RKO (cell line): ENCODE measurements at places on chromosomes 11 and 22.

- peak; percentile 49 for DNase-seq
Observed at GRCh38 chr11:66388780-66389386, 17.3 kb upstream of the SLC29A2 start.

DNA sequence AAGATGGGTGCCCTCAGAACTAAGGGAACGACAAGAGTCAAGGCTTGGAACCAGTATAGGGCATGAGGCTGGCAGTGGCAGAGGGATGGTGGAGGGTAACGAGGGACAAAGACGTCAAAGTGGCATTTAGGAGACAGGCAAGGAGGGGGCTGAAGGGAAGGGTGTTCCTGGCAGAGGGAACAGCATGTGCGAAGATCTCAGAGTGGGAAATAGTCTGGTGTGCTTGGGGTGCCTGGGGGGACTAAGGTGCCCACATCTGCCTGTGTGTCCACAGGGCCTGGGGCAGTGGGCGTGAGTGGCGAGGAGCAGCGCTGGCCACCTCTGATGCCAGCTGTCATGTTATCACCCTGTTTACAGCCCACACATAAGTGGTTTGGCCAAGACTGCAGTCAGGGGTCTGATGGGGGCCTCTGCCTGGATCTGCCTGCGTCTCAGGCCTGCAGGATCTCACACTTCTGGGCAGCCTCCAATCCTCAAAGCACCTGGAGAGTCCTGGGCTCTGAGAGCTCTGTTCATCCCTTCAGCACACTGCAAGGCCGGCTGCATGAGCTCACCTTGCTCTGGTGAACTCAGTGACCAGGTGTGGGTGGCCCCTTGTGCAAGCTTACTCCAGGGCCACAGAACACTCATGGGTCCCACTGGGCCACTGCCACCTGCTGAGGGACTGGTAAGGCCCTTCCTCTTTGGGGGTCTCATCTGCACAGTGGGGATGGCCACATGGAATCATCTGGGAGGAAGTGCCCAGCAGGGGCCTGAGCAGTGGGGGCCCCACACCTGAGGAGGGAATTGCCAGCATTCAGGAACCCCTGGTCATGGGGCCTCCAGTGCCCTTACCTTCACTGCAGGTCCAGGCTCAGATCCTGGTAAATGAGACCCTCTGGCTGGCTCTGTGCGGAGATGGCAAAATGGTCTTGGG is 89.7 kb upstream of the SHISAL1 start:
- DNase-seq = no peak

- DNase-seq = no peak
Observed at GRCh38 chr11:67273260-67273990, 7.2 kb downstream of the GRK2 start.

DNA sequence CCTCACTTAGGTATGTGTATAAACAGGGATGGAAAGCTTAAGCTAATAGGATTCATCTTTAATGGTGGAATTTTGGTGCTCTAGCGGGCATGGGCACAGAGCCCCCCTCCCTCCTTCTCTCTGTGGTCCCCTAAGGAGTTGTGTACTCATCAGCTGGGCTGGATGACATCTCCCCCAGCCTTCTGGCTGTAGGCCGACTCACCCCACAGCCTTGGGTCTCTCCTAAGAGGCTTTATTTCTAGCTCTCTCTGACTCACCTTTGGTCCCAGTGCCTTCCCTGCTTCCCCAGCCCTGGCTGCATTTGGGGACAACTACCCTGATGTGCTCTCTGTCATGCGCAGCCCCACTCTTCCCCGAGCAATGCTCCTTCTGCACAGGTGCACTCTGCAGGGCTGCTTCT is 26.9 kb downstream of the SLC6A5 start:
- DNase-seq = no peak

GRCh38 chr11:21122523-21122922 is 453.1 kb downstream of the NELL1 start:
- DNase-seq = no peak

GRCh38 chr11:121636081-121636799 is 183.5 kb upstream of the SORL1-AS1 start:
- DNase-seq = no peak

DNA sequence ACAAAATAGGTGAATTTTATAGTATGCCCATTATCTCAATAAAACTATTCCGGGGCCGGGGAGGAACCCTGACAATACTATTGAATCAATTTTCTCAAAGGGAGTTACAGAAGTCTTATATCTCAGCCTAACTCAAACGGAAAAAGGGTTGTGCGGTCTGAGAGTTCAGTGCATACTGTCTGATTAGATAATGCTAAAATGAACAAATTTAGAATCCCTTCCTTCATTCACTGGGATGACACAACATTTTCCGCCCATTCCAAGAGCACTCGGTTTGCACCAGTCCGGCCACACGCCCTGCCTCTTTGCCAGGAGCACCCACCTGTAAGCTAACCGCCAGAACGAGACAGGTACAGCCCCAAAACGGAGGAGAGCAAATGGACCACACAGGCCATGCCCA is 50.0 kb upstream of the NFRKB start:
- no peak for DNase-seq

DNA sequence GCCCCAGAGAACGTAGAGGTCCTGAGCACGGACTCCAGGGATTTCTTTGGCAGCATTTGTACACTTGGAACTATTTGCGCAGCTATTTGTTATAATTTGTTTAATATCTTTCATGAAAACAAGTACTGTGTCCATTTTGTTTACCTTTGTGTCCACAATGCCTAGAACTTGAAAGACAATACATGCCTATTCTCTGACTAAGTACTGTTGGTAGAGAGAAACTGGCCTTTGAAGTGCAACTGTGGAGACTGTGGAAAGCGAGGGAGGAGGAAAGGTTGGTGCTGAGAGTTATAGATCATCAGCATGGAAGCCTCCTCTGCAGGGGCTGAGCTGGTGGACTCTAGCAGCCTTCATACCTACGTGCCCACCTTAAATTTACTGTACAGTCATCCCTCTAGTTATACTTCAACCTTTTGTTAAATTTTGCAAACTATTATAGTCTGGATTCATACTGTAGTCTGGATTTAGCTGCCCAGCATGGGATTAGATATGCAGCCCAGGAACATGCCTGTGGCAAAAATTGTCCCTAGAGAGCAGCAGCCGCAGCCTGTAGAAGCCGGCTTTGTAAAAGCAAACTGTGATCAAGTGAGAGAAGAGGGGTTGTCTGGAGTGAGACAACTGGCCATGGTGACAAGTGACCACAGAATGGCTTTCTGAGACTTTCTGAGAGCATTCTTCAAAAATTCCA is 24.2 kb upstream of the YAP1 start:
- no peak for DNase-seq

DNA sequence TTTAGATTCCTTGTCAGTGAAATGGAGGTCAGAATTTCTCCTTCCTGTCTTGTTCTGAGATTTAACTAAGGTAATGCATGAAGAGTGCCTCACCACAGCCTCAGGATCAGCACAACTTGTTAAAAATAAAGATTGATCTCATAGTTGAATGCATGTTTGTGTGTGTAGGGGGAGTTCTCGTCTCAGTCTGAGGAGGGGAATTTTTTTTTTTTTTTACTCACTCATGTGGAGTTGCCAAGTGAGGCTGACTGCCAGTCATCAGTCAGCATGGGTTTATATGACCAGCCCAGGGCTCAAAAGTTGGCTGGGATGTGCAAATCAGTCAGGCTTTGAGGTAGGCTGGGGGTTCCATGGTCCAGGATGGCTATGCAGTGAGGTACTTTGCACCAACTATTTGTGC is 113.2 kb downstream of the FANCF start:
- no peak for DNase-seq

DNA sequence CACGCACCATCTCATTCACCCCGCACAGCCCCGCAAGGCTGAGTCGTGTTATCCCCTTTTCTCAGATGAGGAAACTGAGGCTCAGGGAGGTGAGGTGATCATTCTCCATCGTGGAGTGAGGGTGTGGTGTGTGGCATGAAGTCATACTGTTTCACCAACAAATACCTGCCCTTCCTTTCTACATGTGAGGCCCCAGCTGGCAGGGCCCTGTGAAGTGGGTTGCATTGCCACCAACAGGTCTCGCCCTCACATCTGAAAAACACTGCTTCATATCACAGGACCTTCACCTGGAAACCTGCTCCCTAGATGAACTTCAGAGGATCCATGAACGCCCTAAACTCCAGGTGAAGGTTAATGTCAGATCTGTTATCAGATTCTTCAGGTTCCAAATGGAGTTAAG is 4.3 kb downstream of the SSTR3 start:
- no peak for DNase-seq

DNA sequence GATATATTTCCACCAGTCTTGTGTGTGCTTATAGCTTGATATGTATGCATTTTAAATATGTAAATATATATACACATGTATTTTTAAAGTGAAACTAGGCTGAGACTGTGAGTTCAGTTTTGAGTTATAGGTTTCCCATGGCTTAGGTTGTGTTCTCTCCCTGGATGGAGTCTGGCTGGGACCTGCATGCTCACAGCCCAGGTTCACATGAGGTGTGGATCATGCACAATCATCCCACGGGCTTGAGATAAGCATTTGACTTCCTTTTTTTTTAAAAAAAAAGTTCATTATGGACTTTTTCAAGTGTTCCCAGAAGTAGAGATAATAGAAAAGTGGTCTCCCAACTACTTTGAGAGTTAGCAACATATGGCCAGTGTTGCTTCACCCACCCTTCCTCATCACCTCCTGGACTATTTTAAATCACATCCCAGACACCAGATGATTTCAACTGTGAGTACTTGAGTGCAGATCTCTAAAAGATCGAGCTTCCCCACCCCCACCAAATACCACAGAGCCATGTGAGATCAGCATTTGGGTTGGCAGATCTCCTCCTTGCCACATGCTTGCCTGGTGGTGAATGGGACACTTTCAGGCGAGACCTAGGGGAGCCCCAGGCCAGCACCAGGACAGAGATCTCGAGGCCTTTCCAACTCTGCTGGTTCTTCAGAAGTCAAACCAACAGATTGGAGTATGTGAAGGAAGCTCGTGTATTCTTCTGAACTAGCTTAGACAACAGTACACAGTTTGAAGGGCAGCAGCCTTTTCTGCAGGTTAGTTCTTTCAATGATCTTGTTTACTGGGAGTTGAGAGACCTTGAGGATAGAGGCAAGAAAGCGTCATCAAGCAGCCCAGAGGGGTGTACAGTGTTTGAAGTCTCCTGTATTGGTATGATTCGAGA is 15.9 kb downstream of the MED15 start:
- no peak for DNase-seq

- DNase-seq = no peak
Observed at GRCh38 chr11:115759622-115760460, 255.6 kb upstream of the CADM1 start.

GRCh38 chr11:95680169-95680929 is 109.2 kb downstream of the FAM76B start:
- DNase-seq = no peak

- DNase-seq = peak; percentile 60
Observed at GRCh38 chr11:107683807-107684206, 28.0 kb downstream of the SLN start.

DNA sequence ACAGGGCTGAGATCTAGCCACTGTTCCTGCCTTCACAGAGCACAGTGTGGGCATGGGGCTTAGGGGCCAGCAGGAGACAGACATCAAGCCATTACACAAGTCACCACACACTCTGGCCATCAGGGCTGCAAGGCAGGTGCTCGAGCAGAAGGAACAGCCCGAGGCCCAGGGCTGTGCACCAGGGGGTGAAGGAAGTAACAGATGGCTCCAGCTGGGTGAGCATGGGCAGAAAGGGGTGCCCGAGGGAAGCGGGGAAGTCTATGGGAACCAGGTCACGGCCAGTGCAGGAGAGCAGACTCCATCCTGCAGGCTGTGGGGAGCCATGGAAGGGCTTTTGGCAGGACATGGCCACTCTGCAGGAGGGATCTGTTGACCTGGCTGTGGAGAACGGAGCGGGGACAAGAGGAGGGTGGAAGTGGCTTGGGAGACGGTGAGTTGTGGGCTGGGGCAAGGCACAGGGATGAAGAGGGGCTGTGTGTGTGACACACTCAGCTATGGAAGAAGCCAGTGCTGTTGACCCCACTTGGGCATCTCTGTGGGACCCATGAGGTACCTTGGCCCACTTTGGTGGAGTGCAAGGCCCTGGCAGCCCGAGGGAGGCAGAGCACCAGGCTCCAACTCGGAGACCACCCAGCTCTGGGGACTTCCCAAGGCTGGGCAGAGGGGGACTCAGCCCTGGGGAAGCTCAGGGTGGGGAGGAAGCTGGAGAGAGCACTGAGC is 3.6 kb downstream of the C11orf68 start:
- DNase-seq = peak; percentile 75

DNA sequence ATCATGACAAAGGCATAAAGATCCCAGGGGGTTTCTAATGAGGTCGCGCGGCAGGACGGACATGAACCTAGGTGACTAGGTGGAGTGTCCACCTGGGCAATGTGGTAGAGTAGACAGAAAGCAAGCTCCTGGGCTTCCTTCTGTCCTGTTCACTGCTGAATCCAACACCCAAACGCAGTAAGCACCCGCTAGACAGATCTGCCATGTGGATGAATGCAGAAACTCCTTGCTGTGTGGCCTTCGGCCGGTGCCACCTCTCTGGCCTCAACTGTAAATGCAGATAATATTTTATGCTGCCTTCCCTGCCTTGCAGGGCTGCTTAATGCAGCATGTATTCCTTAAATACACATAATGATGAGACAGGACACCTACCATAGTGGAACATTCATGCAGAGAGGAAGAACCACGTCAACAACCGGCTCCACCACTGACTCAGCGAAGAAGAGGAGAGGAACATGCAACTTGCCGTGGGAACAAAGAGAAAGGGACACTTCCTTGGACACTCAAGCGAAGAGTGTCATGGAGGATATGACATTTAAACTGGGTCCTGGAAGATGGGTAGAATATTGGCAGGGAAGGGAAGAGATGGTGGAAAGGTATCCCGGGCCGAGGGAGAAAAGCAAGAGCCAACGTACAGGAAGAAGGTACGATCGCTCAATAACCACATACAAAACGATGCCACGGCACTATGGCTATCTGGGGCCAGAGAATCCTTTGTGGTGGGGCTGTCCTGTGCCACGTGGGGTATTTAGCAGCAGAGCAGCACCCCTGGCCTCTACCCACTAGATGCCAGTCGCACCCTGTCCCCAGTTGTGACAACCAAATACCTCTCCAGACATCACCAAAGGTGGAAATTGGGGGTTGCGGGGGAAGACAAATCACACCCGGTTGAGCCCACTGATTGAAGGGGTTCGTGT is 30.8 kb downstream of the MYH9 start:
- DNase-seq = no peak

GRCh38 chr11:108766596-108767173 is 101.8 kb downstream of the DDX10 start:
- no peak for DNase-seq
